ENCODE measurements at places on chromosomes 16 and 17.

- DNase-seq = no peak
Observed at GRCh38 chr17:79306424-79307318, 232.0 kb downstream of the ENGASE start.

DNA sequence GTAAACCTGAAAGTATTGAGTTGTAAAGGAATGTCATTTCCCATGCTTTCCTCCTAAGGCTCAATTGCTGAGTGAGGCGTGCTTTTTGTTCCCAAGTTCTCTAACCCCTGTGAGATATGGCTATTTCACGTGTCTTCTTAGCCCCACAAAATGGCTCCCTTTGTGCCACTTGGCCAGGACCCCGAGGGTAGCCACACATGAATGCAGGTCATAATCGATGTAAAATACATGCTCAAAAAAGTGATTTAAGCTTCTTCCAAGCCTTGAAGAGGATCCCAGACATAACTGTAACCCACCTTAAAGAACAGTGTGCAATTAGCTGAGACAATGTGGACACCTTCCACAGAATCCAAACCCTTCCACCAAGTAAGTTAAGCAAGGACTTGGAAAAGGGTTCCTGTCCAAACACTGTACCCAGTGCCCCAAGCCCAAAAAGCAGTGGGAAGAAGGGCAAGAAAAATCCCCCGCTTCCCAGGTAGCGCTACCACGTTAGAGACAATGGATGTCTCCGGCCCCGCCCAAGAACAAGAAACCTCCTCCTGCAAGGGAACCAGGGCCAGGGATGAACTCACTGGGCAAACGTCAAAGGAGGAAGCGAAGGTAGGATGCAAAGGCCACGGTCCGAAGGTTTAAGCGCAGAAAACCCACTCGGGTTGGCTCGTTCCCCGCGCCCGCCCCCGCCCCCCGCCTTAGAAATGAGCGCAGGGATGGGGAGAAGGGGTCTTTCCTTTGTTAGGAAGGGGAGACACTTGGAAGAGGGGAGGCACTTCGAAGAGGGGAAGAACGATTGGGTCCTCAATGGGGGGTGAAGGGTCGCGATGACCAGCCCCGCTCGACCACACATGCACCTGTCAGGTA is 1.2 kb downstream of the JPT1 start:
- no peak for DNase-seq

DNA sequence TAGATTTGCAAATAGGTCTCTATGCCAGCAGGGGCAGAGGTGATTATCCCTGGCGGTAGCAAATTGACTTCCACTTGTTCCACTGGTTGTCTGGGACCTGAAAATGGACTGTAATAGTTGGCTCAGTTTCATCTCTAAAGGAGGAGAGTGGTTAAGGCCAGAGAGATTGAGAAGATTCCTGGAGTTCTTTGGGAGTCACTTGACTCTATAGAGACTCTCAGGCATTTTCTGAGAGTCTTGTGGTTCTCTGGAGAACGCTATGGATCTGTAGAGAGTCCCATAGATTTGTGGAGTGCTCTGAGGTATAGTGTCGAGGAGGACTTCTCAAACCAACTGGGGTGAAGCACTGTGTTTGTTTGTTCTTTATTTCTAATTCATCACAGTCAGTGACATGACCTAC is 8.9 kb upstream of the PMP22 start:
- DNase-seq = no peak

DNA sequence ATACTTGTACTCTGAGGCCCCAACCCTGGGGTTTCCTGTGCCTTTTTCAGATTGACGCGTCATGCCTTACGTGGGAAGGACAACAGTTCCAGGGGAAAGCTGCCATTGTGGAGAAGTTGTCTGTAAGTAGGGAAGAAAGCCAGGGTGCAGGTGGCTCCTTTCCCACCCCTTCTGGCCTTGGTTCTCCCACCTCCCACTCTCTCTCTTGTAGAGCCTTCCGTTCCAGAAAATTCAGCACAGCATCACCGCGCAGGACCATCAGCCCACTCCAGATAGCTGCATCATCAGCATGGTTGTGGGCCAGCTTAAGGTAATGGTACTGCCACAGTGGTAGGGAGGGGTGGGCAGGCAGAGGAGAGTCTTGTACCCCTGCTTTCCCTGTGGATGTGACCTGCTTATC is 4.6 kb upstream of the EDC4 start:
- DNase-seq = no peak

DNA sequence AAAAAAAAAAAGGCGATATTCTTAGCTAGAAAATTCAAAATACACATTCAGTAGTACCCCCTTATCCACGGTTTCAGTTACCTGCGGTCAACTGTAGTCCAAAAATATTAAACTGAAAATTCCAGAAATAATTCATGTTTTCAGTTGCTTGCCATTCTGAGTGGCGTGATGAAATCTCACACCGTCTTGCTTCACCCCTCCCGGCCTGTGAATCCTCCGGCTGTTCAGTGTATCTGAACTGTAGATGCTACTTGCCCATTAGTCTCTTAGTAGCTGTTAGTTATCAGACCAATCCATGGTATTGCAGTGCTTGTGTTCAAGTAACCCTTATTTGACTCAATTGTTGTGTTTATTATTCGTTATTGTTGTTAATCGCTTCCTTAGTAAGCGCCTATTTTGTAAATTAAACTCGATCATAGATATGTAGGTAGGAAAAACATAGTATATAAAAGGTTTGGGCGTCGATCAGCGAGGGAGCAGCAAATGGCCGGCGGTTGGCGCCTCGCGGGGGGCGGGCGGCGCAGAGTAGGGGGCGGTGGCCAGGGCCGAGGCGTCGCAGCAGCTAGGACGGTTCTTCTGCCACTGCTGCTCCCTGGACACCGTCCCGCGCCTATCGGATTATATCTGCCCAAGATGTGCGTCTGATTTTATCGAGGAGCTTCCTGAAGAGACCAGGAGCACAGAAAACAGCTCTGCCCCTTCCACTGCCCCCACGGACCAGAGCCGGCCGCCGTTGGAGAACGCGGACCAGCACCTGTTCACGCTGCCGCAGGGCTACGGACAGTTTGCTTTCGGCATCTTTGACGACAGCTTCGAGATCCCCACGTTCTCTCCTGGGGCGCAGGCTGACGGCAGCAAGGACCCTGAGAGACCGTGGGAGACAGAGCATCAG is 39.8 kb upstream of the AKAP1 start:
- no peak for DNase-seq

DNA sequence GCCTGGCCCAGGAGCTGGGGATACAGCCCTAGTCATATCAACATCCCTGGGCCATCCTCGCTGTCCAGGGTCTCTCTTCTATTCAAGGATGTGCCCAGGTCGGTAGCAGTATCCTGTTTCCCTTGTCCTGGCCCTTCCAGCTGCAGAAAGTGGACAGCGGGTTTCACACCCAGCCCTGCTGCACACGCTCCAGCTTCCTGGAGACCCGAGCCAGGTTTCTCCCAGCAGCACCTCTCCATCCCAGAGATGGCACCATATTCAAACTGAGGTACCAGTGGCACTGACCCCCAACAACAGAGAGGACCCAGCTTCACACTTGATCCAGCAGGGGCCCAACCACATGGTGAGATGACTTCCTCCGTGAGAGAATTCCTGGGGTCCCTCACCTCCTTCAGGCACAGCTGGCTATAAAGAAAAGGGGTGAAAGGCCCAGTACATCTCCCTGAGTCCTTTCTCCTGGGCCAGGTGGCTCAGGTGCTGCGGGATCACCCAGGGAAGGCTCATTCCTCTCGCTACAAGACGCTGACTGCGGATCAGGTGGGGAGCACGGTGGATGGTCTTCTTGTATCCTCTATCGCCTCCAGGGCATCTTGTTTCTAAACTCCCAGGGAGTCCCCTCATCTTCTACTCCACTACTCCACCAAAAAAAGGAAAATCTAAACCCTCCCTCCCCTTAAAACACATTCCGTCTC is 1.4 kb downstream of the CUEDC1 start:
- no peak for DNase-seq

- DNase-seq = no peak
Observed at GRCh38 chr17:15649861-15650421, 30.4 kb upstream of the FBXW10B start.

DNA sequence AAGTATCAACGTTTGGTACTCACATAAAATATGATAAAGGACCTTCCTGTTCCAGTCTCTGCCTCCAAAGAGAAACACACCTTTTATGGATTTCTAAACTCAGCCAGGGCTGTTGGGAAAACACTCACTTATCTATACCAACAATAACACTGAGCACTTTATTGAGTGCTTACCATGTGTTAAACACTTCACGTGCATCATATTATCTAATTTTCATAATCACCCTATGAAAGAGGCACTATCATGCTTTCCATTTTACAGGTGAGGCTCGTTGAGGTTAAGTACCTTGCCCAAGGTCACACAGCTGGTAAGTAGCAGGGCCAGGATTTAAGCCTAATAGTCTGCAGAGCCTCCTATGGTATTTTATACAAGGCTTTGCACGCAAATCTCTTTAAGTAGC is 251.5 kb upstream of the SOX9 start:
- no peak for DNase-seq

DNA sequence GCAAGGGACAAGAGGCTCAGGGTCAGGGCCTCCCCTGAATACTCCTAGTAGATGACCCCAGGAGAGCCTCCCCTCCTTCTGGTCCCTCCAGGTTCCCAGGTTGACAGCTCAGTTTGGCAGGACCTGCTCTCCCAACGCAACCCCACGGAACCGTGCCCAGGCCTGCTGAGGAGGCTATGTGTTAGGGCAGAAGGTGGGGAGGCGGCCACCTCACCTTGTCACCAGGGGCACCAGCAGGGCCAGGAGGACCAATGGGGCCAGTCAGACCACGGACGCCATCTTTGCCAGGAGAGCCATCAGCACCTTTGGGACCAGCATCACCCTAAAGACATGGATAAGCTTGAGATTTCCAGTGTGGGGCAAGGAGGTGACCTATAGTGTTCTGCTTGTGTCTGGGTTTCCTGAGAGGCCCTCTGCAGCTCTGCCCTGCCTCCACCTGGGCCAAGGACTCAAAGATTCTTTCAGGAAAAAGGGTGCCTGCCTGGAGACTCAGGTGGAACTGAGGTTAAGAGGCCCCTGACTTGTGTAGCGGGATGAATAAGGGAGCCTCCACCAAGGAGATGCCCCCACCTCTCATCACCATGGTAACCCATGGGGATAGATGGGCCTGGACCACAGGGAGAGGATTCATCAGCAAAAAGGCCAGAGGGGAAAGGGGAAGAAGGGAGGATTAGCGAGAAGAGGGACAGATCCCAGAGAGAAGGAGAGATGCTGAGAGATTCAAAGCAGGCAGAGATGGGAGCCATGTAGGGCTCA is 10.7 kb downstream of the COL1A1 start:
- no peak for DNase-seq

GRCh38 chr17:6940186-6940649 is 55.6 kb upstream of the ALOX12 start:
- DNase-seq = no peak

GRCh38 chr16:8998108-8998507 is 34.4 kb upstream of the USP7 start:
- no peak for DNase-seq

Measured in left lobe of liver (tissue), 2 donors.